ENCODE measurements at places on chromosomes 4 and X.

DNA sequence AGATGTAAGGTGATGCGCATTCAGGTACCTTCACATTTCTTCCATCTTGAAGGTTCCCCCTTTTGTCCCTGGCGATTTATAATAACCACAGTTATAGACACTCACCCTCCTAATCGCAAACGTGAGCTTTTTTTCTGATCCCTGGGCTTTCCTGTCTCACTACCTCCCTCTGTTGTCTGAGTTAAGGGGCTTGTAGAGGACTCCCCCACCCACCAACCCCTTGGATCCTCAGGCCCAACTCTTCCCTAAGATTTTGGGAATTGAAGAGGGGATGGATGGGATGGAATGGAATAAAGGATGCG lies 1.4 kb downstream of the CNKSR2 start:
- DNase-seq: no peak

DNA sequence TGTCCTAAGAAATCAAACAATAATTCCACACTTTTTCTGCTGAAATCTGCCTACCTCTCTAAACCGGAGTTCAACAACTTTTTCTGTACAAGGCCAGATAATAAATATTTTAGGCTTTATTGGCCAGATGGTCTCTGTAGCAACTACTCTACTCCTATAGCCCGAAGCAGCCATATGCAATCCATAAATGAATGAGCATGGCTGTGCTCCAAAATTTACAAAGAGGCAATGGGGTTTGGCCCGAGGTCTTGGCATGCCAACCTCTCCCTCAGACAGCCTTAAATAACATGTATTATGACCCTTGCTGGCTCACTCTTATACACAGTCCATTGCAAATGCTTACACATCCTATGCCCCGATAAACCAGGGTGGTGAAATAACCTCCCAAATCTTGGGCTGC lies 98.6 kb upstream of the GPM6A start:
- no peak for DNase-seq

- DNase-seq: no peak
These were observed 150.1 kb downstream of the PJA1 start for GRCh38 chrX:69015156-69015555.

- no peak for DNase-seq
These were observed 253.6 kb downstream of the CBLL2 start for GRCh38 chrX:22526339-22526738.

GRCh38 chrX:121579016-121579760 lies 531.8 kb downstream of the GLUD2 start:
- no peak for DNase-seq

- no peak for DNase-seq
These were observed 85.8 kb downstream of the SLC10A7 start for GRCh38 chr4:146435962-146436361.

All from hippocampal formation (tissue), 2 donors.